ENCODE measurements at places on chromosomes 11 and 22.

DNA sequence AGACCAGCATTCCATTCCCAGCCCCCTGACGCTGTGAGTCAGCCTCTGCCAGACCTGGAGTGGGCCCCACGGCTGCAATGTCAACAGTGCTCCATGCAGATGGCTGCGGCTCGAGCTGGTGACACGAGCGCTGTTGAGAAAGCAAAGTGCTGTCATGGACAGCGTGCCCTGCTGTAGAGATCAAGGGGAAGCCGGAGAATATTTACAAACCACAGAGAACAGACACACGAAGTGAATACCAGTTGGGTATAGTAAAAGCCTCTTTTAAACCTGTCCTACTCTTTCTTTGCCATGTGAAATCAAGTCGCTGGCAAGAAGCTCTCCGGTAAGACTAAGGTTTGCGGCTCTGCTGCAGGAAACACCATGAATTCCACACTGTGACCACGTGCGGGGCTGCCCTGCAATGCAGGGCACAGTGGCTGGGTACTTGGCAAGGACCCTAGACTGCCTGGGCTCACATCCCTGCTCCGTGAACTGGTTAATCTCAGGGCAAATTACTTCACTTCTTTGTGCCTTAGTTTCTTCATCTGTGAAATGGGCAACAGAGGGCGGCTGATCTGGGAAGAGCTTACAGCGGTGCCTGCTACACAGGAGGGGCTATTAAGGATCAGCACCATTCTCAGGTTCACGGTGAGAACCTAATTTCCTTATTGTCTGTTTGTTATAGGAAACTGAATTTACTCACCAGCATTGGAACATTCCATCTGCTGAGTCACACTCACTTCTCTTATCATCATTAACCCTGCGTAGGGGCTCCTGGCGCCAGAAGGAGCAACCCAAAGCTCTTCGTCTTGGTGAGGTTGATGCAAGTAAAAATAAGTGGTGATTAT is 27.8 kb upstream of the ELFN2 start:
- no peak for DNase-seq

DNA sequence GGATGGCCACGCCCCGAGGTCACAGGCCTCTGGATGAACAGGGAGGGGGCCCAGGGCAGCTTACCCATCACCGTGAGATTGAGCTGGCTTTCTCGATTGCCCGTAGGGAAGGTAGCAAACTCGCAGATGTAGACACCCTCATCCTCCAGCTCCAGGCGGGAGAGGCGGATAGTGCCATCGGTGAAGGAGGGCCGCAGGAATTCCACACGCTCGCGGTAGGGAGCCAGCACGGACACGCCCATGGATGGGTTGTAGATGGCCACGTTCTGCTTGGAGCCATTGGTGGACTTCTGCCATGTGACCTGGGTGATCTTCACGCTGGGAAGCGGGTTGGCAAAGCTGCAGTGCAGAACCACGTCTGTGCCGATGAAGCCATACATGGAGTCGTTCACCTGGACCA is 50.6 kb downstream of the NECTIN1 start:
- no peak for DNase-seq

DNA sequence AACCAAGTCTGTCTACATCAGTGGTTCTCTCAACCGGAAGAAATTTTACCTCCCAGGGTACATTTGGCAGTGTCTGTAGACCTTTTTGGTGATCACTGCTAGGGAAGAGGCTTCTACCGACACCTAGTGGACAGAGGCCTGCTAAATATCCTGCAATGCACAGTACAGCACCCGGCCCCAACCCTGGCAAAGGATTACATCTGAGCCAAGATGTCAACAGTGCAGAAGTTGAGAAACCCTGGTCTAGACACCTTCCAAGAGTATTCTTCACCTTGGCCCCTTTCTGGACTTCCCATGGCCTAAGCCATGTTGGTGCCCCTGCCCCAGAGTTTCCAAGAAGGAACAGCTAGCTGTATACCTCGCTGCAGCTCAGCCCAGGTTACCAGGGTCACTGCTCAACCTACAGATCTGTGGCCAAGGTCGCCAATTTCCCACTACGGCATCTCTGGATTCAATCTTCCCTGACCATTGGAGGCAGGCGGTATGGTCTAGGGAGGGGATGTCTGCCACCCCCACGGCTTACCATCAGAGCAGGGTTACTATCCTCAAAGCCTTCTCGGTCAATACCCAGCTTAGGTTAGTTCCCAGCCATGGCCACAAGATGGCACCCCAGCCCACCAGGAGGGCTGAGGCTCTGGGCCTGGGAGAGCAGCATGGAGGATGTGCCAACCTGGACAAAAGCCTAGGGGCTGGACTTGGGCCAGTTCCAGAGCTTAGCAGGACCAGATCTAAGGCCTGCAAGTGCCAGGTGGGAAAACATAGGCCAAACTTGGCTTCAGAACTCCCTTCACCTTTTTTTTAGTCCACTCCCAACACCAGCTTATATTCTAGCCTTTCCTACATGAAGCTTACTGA is 3.7 kb upstream of the KCNC1 start:
- DNase-seq: peak; percentile 16

DNA sequence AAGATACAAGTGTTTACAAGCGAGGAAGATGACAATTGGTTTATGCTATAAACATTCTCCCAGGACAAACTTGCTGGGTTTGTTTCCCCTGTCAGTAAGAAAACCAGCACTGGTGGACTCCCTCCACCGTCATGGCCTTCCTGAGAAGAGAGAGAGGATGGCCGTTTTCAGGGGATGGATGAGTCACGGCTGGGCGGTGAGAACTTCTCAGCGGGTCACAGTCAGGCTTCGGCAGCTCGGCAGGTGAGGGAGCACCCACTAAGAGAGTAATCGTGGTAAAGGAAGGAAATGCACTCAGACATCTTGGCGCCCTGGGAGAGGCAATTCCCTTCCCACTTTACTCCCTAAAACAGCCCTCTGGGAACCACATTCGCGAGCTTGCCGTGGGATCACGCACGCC is 83.9 kb downstream of the NCAM1 start:
- no peak for DNase-seq

DNA sequence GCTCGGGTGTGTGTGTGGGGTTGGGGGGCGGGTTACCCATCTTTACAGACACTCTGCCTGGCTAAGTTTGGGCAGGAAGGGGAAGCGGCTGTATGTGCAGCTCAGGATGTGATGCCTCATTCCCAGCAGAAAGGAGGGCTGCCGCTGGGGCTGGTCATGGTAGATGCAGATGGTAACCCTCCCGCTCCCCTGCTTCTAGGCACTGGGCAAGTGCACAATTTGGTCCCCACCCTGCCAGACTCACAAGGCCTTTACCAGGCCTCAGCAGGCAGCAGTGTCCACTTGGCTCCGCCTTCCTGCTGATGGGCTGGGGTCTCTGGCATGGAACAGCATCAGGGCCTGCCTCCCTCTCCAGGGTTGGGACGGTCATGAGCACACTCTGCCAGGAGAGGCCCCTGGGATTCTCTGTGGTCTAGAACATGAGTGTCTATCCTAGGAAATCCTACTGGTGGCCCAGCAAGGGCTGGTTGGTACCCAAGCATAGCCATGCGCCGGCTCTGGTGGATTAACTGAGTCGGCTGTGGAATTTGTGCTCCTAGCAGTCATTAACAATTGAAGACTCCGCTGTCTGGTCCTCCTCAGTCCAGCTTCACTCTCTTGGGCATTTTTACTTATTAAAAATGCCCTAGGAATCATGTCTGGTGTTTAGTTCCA is 4.2 kb downstream of the LMO1 start:
- no peak for DNase-seq

DNA sequence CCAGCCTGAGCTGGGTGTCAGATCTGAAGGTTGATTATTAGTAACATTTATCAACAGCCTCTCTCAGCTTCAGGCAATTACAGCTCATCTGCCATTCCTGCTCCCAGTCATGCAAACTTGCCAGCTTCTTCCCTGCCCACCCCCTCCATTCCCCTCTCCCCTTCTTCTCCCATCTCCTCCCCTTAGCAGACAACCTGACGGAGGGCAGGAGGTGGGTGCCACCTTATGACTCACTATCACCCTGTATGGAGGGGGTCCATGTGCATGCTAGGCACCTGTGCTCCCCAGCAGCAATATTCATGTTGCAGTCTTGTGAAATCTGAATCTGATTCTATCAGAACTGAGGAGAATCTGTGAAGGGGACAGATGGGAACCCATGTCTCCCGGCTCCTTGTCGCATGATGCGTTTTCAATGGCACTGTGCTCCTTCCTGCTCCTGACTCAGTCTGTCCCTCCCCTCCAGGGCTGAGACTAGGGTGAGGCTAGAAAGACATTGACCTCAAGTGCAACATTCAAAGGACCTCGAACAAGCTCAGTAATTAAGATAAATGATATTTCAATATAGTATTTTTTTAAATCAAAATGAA is 46.3 kb upstream of the TUB start:
- no peak for DNase-seq

DNA sequence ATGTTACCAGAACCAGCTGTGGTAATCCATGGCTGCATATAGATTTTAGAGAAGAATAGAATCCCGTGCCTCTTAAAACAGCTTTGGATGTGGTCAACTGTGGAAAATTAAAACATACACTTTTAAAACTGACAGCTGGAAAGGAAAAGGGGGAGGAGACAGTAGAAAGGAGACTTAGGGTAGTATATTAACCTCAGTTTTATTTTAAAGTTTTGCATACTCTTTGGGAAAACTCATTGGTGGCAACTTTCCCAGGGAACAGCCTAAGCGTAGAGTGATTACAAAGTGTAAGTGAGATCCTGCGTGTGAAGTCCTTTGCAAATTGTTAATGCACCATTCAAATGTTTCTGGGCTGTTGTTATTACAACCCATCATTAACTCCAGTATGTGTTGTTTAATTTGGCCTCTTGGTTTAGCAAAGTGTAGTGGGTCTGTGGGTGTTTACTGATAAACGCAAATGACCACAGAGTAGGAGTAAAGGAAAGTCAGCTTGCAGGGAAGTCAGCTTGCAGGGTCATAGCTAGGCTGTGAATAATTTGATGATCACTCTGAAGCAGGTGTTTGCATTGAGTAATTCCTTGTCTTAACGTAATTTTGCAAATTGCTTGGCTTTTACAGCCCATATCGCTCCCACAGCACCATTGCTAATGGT is 88.0 kb upstream of the DBX1 start:
- no peak for DNase-seq

- no peak for DNase-seq
Measured at GRCh38 chr22:47396105-47396504, 633.7 kb downstream of the TBC1D22A start.

GRCh38 chr11:65002706-65003105 is 5.9 kb upstream of the BATF2 start:
- no peak for DNase-seq

- DNase-seq: no peak
Measured at GRCh38 chr22:46107753-46108563, 42.4 kb upstream of the PPARA start.

- DNase-seq: no peak
Measured at GRCh38 chr11:5280582-5281102, 10.9 kb upstream of the HBE1 start.

GRCh38 chr11:116700586-116701220 is 72.1 kb downstream of the BUD13 start:
- no peak for DNase-seq

GRCh38 chr22:39026509-39027150 is 5.7 kb downstream of the APOBEC3D start:
- DNase-seq: no peak

- no peak for DNase-seq
Measured at GRCh38 chr11:117226388-117227385, 5.2 kb downstream of the PCSK7 start.

DNA sequence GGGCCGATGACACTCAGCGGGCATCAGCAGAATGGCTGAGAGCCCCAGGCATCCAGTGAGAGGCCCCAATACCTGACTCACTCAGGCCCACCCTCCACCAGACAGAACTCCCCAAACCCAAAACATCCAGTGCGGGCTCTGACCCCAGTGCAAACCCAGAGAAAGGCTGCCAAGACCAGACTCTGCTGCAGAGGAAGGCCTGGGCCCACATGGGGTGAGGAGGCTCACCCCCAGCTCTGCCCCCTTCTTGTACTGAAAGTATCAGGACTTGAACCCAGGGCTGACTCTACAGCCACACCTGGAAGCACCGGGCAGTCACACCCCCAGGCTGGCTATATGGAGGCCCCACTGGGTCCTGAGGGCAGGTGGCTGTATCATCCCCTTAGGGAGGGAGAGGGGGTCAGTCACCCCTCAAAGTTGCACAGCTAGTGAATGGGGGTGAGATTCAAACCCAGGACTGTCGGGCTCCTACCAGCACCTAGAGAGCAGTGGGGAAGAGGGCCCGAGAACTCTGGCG is 49.3 kb downstream of the IGLL1 start:
- no peak for DNase-seq

DNA sequence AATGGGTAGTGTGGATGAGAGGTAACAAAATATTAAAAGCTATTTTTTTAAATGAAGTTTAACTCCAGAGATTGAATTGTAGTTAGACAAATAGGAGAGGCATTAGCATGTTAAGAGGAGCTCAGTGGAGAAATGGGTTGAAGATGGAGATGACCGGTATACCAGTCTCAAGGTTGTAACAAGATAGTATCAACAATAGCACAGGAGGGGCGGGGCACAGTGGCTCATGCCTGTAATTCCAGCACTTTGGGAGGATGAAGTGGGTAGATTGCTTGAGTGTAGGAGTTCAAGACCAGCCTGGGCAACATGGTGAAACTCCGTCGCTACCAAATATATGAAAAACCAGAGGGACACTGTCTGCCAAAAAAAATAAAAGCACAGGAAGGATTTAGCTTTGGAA is 6.0 kb upstream of the ANKRD42 start:
- no peak for DNase-seq

GRCh38 chr11:120482149-120482548 is 29.4 kb upstream of the GRIK4 start:
- DNase-seq: no peak

DNA sequence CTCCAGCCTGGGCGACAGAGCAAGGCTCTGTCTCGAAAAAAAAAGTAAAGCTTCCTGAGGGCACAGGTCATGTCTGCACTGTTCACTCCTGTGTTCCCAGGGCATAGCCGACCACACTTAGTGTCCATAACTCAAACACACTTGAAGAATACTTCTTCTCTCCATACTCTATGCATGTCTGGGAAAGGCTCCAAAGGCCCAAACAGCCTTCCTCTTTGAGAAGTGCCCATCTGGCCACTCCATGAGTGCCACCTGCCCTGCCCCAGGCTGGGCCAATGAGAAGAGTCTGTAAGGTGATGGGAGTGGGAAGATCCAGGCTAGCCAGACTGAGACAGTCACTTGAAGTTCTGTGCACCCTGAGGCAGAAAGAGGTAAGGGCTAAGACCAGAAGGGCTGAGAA is 24.7 kb downstream of the DGCR2 start:
- no peak for DNase-seq

Measured in stimulated activated CD8-positive, alpha-beta memory T cell treated with anti-CD3 and anti-CD28 coated beads, Interleukin-2, amount 100 ng/mL, for 1 hour (primary cell).